Peyer's patch (tissue), 4 donors: ENCODE measurements at places on chromosomes 12 and 14. TPM values are rescaled to one million over a fixed set of nuclear protein-coding genes. Genes with fewer than 3 reads are reported as not detected.

The P2RX7 gene
- not detected for total RNA-seq

The PLBD1 gene
- total RNA-seq: 33.6 TPM

The TAS2R43 gene
- 2.1 TPM for total RNA-seq

The CLEC4C gene
- not detected for total RNA-seq

The CPNE6 gene
- 4.6 TPM for total RNA-seq

The DLK1 gene
- total RNA-seq: not detected

The DRAM1 gene
- total RNA-seq: 6.6 TPM

The PAX9 gene
- total RNA-seq: not detected

DNA sequence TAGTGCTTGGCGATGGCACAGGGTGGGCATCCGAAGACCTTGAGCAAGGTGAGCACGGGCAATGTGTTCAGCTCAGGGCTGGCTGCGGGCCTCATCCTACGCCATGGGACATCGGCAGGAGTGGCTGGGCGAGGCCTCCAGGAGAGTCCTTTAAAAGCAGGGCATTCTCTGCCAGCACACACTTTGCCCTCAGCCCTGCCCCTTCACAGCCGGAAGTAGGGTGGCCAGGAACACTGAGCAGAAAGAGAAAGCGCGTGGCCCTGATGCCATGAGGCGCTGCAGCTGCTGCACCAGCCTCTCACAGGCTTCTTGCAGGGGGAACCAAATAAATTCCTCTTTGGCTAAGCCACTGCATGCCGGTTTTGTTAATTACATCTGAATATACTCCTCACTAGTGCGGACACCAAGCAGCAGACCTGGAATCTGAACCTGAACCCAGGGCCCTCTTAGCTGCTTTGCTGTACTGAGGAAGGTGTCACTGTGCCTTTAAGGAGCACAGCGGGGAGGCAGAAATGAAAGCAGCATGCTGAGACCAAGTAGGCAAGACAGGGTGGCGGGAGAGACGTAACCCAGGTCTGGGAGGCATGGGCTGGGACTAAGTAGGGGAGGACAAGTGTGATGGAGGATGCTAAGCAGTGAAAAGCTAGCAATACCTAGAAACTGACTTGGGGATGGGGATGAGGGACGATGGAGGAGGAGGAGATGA lies 155.2 kb downstream of the TTC7B start:
- no peak for DNase-seq

GRCh38 chr14:79861111-79861510 lies 350.2 kb downstream of the DIO2 start:
- no peak for DNase-seq

GRCh38 chr12:113052326-113052725 lies 4.2 kb upstream of the DTX1 start:
- no peak for DNase-seq
